ENCODE measurements at places on chromosomes 1 and 21. TPM values are rescaled to one million over a fixed set of nuclear protein-coding genes. Genes with fewer than 3 reads are reported as not detected.

SMIM1 gene
- not detected for total RNA-seq

HPCA gene
- total RNA-seq: not detected

FAM72B gene
- 22.5 TPM for total RNA-seq

OLIG2 gene
- total RNA-seq: not detected

NEXN gene
- 1.9 TPM for total RNA-seq

VPS13D gene
- 30.9 TPM for total RNA-seq

SCYL3 gene
- total RNA-seq: 13.4 TPM

KCNE1 gene
- 0.32 TPM for total RNA-seq

AMPD1 gene
- total RNA-seq: not detected

CD84 gene
- 40.8 TPM for total RNA-seq

INSRR gene
- total RNA-seq: 0.14 TPM

ARHGAP30 gene
- total RNA-seq: 271 TPM

CYP4X1 gene
- total RNA-seq: not detected

ELAPOR1 gene
- 5.9 TPM for total RNA-seq

NLRP3 gene
- total RNA-seq: 0.18 TPM

SLC45A1 gene
- 0.86 TPM for total RNA-seq

PKN2 gene
- total RNA-seq: 28.0 TPM

RUSC1 gene
- 28.6 TPM for total RNA-seq

CLIC6 gene
- total RNA-seq: 0.11 TPM

C4BPA gene
- total RNA-seq: not detected

BMP8B gene
- 0.52 TPM for total RNA-seq

KRTAP23-1 gene
- not detected for total RNA-seq

KHDC4 gene
- total RNA-seq: 82.8 TPM

C1QA gene
- not detected for total RNA-seq

C1orf94 gene
- total RNA-seq: not detected

CLCNKA gene
- not detected for total RNA-seq

ELOA gene
- total RNA-seq: 36.4 TPM

CD34 gene
- total RNA-seq: 0.05 TPM

CD52 gene
- total RNA-seq: 1,191 TPM

KCNT2 gene
- not detected for total RNA-seq

GJA8 gene
- total RNA-seq: not detected

GNG5 gene
- total RNA-seq: 97.3 TPM

FHAD1 gene
- 0.09 TPM for total RNA-seq

CEPT1 gene
- total RNA-seq: 34.9 TPM

C1orf210 gene
- not detected for total RNA-seq

ERO1B gene
- total RNA-seq: 3.4 TPM

NOS1AP gene
- total RNA-seq: not detected

NBPF6 gene
- not detected for total RNA-seq

ATP6V1G3 gene
- total RNA-seq: not detected

KLF17 gene
- not detected for total RNA-seq

TNFSF4 gene
- total RNA-seq: 1.5 TPM

BACE2 gene
- total RNA-seq: 5.5 TPM

ZNF678 gene
- 4.6 TPM for total RNA-seq

PERM1 gene
- total RNA-seq: not detected

NR5A2 gene
- not detected for total RNA-seq

FCAMR gene
- 0.07 TPM for total RNA-seq

NPPB gene
- not detected for total RNA-seq

ZNF683 gene
- total RNA-seq: not detected

TFF3 gene
- not detected for total RNA-seq

STMN1 gene
- 531 TPM for total RNA-seq

ST6GALNAC3 gene
- 0.30 TPM for total RNA-seq

ABCG1 gene
- 11.3 TPM for total RNA-seq

SLC30A10 gene
- not detected for total RNA-seq

PTGFRN gene
- total RNA-seq: 4.3 TPM

CFHR4 gene
- not detected for total RNA-seq

NTRK1 gene
- 13.4 TPM for total RNA-seq

OR2G6 gene
- total RNA-seq: not detected

ZBTB21 gene
- 19.2 TPM for total RNA-seq
